ENCODE measurements at places on chromosomes 2 and 18. TPM values are rescaled to one million over a fixed set of nuclear protein-coding genes. Genes with fewer than 3 reads are reported as not detected.
A peak's percentile ranks its signal among the peaks of the same experiment; 100 is the strongest.

- DNase-seq, result no peak
Measured at GRCh38 chr18:48173557-48173956, 235.6 kb downstream of the ZBTB7C start.

DNA sequence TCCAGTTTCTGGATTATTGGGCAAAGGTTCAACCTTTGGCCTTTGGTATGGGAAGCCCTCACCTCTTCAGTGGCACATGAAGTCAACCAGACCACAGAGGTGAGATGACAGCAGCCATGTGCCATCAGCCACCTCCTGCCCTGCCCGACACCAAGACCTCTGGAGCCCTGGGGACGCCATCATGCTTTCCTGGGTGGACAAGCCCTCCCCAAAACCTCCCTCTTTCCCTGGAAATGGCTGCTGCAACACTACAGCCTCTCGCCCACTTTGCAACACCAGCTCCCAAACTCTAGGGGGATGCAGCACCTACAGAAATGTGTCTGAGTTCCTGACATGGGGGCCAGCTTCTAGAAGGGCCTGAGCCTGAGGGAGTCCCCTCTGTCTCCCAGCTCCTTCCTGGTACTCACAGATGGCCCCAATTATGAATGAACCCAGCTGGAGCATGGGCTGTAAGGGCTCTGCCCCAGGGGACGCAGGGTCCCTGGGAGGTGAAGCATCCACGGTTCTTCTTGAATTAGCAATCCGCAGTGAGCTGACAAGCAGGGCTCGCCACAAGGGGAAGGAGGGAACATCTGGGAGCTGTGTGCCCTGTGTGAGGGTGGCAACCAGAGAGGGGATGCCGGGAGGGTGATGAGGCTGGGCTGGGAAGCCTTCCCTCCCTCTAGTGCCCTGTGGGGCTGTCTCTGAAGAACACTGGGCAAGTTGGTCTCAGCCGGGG lies 268.5 kb upstream of the HDAC4 start:
- DNase-seq, result no peak

DNA sequence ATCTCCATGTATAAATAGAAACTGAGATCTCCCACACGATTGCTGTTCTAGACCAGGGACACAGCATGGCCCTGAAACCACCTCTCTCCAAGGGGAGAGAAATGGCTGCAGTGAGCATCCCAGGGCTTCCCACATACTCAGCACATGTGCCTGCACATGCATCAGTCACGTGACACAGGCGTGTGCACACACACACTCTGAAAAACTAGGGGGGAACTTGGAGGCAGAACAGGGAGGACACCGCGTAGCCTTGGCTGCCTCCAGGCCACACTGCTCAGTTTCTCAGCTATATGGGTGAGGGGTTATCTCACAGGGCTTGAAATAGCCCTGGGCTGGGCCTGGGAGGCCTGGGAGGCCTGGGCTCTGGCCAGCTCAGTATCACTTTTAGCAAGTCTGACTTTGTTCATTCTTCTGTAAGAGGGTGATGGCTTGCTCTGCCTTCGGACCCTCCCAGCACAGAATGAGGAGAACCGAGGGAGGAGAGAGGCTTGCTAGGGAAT lies 66.9 kb downstream of the EMX1 start:
- no peak for DNase-seq

- peak; percentile 89 for DNase-seq
Measured at GRCh38 chr2:191150600-191151330, at the start of gene STAT4. TSS of gene STAT4 (minus strand) at chr2:191150994. CDS start at chr2:191148203, 2,791 bp downstream.

- DNase-seq, result no peak
Measured at GRCh38 chr2:6580982-6581381, 284.7 kb downstream of the CMPK2 start.

GRCh38 chr18:9820719-9821118 lies 65.1 kb upstream of the TXNDC2 start:
- DNase-seq, result no peak

DNA sequence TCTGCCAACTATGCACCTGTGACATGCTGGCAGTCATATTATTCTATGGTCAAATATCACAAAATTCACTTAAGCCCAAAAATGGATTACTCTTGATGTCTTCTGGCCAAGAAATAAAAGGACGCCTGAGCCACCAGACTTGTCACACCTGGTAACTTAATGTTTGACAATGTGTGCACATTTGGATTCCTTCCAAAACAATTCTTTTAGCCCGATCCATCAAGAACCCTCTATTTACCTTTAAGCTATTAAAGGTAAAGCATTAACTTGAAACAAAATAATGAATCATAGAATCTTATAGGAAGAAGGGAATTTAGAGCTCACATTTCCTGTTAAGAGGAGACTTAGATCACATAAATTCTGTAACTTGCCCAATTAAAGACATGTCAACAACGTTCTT lies 46.5 kb upstream of the NFU1 start:
- no peak for DNase-seq

DNA sequence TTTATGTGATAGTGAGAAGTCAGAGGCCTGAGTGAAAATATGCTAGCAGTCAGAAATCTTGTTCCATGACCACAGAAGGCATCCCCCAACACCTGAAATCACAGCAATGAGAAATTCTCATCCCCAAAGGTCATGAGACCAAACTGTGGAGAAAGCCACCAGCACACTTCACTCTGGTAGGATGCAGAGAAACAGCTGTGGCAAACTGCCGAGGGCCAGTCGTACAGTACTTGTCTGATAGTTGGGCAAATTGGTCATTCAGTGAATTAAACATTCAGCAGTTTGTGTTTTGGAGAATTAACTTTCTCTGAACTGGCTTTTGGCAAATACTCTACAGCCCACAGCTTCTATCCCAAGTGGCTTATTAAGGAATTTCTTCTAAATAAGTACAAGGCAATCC lies 117.2 kb downstream of the TSN start:
- DNase-seq, result no peak

GRCh38 chr18:3848316-3848715 lies 398.3 kb downstream of the TGIF1 start:
- no peak for DNase-seq

GRCh38 chr18:24669015-24669414 lies 208.6 kb downstream of the HRH4 start:
- DNase-seq, result no peak

GRCh38 chr2:187799601-187800000 lies 245.4 kb upstream of the TFPI start:
- no peak for DNase-seq

DNA sequence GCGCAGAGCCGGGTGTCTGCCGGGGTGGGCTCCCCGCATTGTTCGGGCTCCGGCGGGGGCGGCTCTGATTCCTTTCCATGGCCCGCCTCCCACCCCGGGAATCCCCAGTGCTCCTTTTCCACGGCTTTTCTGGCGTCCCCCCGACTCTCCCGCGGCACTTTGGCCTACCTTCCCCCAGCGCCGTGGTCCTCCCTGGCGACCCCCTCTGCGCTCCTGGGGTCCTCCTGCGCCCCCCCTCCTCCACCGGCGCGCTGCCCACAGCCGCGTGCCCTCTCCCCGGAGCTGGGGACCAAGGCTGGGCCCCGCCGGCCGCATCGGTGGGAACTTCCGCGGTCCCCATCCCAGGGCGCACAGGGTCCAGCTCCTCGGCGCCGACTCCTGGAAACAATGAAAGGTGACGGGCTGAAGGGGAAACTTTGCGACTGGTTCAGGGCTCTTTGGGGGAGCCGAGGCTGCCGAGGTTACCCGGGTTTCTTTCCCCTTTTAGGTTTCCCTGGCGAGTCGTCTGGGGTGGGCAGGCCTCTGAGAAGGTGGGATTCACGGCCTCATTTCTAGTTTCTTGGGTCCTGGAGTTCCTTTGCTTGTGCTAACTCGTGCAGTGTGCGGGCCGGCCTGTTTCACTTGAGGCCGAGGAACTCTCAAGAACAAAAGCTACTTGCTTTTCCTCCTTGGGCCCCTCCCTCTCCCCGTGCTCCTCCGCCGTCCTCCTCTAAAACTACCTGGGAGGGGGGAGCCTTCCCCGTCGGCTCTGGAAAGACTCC lies 2.2 kb downstream of the TGIF1 start:
- DNase-seq, result no peak

DNA sequence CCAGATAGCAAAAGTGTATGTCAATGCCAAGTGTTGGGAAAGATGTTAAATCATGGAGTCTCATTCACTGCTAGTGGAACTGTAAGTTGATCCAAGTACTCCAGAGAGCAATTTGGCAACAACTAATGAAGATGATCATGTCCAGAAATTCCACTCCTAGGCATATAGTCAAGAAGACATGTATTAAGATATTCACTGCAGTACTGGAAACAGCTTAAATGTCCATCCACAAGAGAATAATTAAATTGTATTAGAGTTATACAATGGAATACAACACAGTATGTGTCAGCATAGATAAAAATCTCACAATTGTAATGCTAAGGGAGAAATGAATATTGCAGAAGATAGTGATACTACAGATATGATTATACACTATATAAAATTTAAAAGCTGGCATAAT lies 15.2 kb upstream of the LBH start:
- peak; percentile 52 for DNase-seq

IL1R2 gene
- polyA plus RNA-seq, result 0.68 TPM

AMER3 gene
- 0.15 TPM for polyA plus RNA-seq

ZCCHC2 gene
- 15.1 TPM for polyA plus RNA-seq

DCDC2C gene
- polyA plus RNA-seq, result not detected

IMPA2 gene
- polyA plus RNA-seq, result 73.5 TPM

MZT2A gene
- polyA plus RNA-seq, result 45.9 TPM

EVX2 gene
- not detected for polyA plus RNA-seq
